ENCODE measurements at places on chromosomes 16 and 17.

DNA sequence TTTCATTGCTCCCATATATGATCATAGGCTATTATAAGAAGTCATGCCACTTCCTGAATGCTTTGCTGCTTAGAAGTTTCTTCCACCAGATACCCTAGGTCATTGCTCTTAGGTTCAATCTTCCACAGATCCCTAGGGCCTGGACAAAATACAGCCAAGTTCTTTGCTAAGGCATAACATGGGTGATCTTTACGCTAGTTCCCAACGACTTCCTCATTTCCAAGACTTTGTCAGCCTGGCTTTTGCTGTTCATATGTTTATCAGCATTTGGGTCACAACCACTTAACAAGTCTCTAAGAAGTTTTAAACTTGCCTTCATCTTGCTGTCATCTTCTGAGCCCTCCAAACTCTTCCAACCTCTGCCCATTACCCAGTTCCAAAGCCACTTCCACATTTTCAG is 20.1 kb upstream of the DLX3 start:
- no peak for DNase-seq

- DNase-seq = no peak
These were observed 2.0 kb upstream of the CTRB2 start for GRCh38 chr16:75208861-75209505.

GRCh38 chr16:24689128-24689527 is 40.3 kb upstream of the TNRC6A start:
- peak; percentile 11 for DNase-seq

DNA sequence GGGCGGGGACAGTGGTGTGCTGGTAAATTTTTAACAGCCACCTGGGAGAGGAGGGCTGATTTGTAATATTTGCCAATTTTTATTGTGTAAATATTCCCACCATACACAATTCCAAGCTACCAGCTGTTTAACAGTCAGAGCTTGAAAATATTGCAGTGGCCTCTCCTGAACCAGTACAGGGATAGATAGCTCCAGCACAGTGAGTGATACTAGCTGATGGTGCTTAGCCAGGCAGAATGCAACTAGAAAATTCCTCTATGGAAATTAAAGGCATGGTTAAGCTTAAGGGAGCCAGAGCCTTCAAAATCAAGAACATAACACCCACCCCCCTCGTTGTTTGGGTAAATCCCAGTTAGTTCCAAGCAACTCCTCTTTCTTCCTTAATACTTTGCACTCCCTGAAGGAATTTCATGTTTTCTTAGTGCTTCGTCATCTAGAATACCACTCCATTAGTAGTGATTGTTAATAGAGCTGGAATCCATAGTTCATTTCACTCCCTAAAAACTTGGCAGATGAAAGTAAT is 96.6 kb downstream of the CYB561 start:
- DNase-seq = no peak

- DNase-seq = peak; percentile 84
These were observed at the start of gene HSD3B7 for GRCh38 chr16:30984669-30985400. Gene HSD3B7, plus strand, starts transcription at chr16:30985207. Its CDS starts 452 bp downstream, at chr16:30985659.

- DNase-seq = no peak
These were observed 181.2 kb upstream of the COX10 start for GRCh38 chr17:13888056-13888609.

GRCh38 chr16:57753448-57754353 is 18.1 kb downstream of the KATNB1 start:
- DNase-seq = no peak

GRCh38 chr17:42784811-42785592 is 4.6 kb downstream of the WNK4 start:
- no peak for DNase-seq

GRCh38 chr16:27320261-27321012 is 6.7 kb downstream of the IL4R start:
- DNase-seq = no peak

- no peak for DNase-seq
These were observed 7.5 kb downstream of the CACNG1 start for GRCh38 chr17:67051837-67052236.

- DNase-seq = peak; percentile 74
These were observed at the start of gene HID1 for GRCh38 chr17:74972107-74972972. Gene HID1, minus strand, starts transcription at chr17:74972759. Its CDS starts 103 bp downstream, at chr17:74972656.

- DNase-seq = no peak
These were observed 13.2 kb downstream of the CLUAP1 start for GRCh38 chr16:3513892-3514583.

DNA sequence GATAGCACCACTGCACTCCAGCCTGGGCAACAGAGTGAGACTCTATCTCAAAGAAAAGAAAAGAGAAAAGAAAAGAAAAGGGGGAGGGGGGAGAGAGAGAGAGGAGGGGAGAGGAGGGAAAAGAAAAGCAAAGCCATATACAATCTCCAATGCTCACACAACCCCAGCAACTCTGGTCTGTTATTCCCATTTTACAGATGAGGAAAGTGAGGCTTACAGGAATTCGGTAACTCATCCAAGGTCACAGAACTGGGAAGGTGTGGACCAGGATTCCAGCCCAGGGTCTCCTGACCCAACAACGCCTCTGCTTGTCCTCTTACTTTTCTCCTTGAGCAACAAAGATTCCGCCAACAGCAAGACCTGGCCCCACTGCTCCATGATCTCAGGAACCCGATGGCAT is 13.0 kb downstream of the PLA2G10 start:
- DNase-seq = no peak

DNA sequence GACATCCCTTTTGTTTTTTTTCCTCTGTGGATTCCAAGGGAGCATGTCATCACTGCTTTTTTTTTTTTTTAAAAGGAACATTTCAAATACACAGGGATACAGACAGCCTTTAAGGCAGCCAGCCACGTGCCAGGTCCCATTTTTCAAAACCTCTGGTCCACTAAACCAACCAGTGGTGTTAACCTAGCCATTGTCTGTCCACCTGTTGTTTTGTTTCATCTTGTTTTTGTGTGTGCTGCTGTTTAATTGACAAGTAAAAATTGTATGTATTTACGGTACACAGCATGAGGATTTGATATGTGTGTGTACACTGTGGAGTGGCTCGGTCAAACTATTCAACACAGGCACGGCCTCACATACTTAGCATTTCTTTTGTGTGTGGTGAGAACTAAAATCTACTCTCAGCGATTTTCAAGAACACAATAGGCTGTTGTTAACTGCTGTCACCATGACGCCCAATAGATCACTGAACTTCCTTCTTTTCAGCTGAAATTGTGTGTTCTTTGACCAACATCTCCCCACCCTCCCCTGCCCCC is 19.2 kb downstream of the TMEM114 start:
- DNase-seq = no peak

DNA sequence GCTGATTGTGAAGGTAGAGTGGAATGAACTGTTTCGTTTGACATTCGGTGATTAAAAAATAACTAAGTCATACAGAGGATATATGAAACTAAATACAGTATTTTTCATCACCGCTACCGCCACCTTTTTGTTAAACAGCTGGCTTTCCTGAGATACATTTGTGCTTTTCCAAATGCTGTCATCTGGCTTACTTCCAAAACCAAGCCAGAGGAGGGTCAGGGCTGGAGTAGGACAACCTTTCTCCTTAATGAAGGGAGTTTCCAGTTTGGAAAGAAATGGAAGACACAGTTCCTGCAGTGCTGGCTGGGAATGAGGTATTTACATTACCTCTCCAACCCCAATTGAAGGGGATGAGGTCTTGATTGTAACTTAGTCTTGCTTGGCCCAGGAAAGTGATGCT is 3.2 kb downstream of the TNRC6C start:
- DNase-seq = no peak

DNA sequence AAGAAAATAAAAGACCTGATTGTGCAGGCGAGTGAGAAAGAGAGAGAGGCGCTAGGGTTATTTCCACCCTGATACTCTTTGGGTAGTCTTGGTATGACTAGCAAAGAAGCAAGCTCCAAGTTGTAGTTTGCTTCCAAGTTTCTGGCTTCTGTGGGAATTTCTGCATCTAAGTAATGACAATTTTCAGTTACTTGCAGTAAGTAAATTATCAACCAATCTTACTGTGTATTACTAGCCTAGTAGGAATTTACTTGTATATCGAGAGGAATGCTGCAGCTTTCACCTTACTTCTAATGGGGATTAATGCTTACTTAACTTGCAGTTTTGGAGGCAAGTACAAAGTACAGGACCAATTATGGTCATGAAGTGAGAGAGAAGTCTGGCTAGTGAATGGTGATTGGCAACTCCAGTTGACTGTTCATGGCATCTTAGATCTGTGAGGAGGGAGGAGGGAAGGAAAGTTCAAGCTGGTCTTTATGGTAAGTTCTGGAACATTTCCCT is 31.9 kb downstream of the TENT4B start:
- DNase-seq = no peak

DNA sequence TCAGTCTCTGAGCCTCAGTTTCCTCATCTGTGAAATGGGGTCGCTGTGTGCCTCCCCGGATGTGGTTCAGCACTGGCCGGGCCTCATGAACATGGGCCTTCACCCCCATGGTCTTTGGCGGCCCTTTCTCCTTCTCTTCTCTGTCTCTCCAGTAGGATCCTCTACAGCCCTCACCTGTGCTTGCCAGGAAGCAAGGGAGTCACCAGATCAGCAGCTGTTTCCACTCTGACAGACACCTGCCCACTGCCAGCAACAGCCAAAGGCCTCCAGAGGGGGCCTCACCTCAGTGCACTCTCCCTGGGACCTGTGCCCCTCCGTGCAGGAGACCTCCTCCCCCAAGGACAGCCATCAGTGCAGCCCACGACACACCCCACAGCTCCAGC is 89.4 kb downstream of the C16orf78 start:
- DNase-seq = no peak

DNA sequence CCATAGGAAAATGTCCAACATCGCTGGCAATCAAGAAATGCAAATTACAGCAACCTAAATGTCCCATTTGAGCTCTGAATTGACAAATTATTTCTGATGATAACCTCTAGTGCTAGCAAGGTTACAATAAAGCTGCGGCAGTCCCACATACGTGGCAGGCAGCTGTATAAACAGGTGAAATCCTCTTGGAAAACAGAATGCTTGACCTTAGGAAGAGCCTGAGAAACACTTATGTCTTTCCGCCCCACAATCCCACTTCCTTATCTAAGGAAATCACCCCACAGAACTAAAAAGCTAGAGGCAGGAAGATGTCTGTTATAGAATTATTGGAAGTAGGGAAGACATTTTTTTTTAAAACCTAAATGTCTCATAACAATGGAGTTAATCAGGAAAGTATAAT is 154.3 kb downstream of the KATNIP start:
- no peak for DNase-seq

DNA sequence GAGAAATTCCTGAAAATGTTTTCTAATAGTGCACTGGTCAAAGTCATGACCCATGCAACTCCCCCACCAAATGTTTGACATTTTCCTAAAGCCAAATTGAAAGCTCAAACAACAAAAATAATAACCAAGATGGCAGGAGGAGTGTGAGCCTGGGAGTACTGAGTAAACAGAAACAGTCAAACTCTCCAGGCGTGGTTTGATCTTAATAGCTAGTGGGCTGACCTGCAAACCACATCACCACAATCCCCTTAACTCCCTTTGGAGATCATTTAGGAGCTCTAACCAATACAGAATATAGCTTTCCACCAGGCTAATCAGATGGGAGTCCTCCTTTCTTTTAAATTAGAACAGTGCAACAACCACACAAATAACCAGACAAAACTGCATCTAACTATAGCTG is 19.2 kb upstream of the MEIOC start:
- DNase-seq = no peak

DNA sequence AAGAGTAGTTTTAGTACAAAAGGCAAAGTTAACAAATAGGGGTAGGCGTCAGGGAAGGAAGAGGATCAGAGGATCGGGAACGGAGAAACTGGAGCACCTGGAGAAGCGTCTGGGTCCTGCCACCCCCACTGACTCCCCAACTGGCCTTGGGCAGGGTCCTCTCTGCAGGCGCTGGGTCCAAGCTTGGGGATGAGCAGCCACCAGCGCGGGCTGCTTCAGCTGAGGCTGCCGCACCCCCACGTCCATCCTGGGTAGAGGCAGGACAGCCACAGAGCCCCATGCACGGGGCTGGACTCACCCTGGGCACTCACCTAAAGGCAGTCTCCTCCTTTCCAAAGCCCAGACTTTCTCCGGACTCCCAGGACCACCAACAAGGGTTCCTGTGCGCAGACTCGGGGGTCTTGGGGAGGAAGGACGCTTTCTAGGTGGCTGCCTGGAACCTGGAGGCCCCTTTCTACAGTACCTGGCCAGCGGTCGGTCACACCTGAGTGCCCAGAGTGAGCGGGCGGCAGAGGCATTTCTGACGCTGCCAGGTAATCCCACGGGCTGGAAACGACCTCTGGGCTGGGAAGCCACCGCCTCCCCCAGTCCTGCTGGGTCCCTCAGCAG is 1.1 kb downstream of the HS3ST6 start:
- no peak for DNase-seq

- no peak for DNase-seq
These were observed 6.1 kb downstream of the CA7 start for GRCh38 chr16:66850115-66850815.

DNA sequence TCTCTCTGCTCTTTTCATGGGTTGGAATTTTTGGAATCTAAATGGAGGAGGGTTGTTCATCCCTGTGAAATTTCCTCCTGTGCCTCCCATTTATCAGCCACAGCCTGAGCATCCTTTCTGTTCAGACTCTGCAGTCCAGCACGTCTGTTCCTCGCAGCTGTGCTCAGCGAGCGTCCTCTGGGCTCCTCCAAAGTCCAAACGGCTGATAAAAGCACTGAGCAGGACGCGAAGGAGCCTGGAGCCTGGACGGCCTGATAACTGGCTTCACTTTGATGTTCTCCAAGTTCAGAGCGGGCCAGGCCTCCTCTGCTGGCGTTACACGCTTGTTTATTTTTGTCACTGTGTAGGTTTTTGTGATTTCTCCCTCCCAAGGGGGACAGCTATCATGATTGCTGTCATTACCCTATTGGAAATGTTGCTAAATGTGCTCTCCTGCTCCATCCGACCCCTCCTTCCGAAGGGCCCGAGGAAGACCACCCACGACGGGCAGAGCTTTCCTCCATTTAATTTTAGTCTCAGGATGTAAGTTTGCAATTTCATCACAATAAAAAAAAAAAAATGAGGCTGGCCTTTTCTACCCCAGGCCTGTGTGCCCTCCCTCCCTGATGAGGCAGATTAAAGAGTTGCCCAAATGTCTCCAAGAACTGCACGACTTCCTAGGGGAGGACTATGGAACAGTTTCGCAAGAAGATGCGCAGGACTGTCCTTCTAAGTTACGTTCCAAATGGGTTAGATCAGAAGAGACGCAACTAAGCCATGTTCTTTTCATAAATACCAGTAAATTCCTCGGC is 290.5 kb upstream of the FOXF1 start:
- DNase-seq = no peak

DNA sequence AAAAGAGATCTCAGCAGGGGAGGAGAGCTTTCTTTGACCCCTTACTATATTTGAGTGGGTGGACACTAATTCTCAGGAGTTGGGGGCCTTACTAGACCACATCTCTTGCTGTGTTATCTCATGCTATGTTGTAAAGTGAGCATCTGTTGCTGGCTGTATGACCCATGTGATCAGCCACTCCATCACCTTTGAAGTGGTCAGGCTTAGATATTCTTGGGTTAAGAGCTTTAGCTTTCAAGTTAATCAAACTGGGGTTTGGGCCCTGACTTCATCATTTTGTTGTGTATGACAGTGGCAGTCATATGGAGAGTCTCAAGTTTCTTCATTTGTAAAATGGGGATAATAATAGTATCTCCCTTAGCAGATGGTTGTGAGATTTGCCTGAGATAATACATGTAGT is 201.1 kb downstream of the FTO start:
- DNase-seq = no peak

Data from stimulated activated CD4-positive, alpha-beta T cell treated with anti-CD3 and anti-CD28 coated beads, Interleukin-4, amount 100 ng/mL, for 24 hours (primary cell).